ENCODE measurements at places on chromosomes 2 and 18. TPM values are rescaled to one million over a fixed set of nuclear protein-coding genes. Genes with fewer than 3 reads are reported as not detected.

LIMS1 gene
- 39.6 TPM for polyA plus RNA-seq

- peak; percentile 79 for DNase-seq
Measured at GRCh38 chr2:234881413-234882241, 70.2 kb upstream of the SH3BP4 start.

RIT2 gene
- polyA plus RNA-seq: not detected

SERPINB7 gene
- polyA plus RNA-seq: not detected

DSEL gene
- polyA plus RNA-seq: 10.5 TPM

DNA sequence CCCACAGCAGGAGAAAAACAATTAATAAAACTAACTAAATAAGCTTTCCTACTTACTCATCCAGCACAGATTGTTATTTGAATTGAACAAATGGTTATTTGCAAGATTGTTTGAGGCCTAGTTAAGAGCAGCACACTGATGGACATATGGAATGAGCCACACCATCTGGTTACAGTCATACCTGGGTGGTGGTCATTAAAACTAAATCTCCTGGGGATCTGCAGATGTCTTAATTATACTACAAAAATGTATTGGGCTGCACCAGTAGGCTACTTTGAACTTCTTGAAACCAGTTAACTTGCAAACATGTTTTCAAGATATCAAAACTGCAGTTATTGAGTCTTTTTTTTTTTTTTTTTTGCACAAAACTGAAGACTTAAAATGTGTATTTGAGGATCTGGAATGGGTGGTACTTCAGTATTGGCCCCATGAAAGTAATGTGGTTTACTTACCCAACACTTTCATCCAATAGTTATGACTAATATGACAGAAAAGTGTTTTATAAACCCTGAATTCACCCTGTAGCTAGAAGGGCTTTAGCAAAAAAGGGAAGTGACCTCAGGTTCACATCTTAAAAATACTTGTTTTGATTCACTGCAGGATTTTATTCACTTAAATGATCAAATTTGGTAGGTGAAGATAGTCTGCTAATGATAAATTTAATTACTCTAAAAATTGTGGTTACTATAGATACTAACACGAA is 10.8 kb downstream of the AGFG1 start:
- no peak for DNase-seq

- no peak for DNase-seq
Measured at GRCh38 chr18:61637319-61637718, 255.5 kb downstream of the RNF152 start.

GULP1 gene
- 21.7 TPM for polyA plus RNA-seq

GRCh38 chr2:164694275-164694695 is 73.0 kb upstream of the GRB14 start:
- no peak for DNase-seq

DNA sequence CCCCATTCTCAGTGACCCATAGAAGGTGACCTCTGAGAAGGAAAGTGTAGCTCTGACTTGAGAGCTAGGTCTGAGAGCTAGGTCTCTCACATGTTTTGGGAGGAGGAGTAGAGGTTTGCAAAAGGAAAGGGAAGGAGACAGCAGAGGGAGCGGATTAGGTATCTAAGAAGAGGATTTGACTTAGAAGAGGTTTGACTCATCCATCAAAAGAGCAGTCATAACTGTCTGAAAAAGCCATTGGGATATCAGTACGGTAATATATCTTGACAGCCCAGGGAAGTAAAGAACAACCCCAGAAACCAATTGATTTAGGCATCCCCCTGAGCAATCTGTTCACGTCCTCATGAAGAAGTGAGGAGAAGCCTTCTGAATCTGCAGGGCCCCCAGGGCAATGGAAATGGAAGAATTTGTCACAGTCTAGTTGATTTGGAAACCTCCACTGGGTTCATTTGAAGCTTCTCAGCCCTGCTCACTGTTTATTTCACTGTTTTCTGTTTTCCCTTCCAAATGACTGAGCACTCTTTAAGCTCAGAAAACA is 19.3 kb downstream of the OXER1 start:
- no peak for DNase-seq

DNA sequence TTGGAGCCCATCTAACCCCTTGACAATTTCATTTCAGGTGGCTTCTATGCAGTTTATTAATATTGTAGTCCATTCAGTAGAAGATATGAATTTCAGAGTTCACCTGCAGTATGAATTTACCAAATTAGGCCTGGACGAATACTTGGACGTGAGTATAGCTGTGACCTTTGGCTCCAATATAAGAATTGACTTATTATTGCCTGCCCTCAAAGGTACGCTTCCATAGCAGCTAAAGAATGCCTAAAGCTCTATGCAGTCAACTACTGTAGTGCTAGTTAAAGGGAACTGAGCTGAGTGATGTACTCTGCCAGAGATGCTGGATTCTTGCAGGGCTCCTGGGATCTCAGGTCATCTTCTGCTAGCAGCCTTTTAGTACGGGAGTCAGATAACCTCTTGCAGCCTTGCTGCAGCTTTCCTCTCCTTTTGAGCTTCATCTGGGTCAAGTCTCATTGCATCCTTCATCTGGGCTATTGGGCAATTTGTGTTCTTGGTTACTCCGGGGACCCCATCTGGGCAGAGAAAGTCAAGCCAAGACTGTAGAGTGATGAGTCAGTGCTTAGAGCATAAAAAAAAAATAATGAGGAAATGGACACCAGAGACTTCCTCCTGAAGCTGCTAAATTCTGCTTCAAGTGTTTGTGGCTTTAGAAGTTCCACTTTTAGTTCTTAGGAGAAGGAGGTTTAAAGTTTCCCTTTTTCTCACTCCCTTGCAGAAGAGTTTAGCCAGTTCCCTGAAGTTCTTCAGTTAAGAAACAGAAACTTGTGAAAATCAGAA is 105.6 kb downstream of the PRPF40A start:
- DNase-seq: peak; percentile 52

DNA sequence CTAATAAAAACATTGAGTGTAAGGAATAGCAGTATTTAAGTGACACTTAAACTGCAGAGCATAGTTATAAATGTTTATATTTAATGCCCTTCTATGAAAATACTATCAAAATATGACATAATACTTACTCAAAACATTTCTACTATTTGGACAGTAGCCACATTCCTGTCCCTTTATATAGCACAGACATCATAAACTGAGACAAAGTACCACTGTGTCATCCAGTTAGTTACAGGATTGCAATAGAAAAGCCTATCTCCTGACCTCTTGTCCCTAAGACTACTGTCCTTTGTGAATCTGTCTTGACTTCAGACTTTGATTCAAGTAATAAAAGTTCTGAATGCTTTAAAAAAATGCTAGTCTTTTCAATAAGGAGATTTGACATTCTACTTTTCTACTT is 1528.5 kb upstream of the NXPH2 start:
- no peak for DNase-seq

DNA sequence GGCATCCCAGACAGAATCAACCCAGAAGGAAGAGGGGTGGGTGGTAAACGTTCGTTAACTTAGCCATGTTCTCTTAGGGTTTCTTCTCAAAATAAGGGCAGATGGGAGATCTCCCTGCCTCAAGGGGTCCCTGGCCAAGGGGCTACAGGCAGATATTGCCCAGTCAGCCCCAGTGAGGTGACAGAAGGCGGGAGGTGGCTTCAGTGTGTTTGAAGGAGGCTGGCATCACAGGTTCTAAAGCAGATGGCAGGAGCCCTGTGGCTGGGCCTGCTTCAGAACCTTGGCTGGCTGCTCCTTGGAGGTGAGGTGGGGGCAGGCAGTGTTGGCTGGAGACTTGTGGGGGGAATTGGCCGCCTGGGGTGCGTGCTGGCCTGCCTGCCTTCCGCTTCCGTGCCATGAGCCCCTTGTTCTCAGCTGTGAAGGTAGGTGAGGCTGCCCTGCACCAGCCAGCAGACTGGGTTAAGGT is 23.5 kb downstream of the HPCAL1 start:
- DNase-seq: no peak

DNA sequence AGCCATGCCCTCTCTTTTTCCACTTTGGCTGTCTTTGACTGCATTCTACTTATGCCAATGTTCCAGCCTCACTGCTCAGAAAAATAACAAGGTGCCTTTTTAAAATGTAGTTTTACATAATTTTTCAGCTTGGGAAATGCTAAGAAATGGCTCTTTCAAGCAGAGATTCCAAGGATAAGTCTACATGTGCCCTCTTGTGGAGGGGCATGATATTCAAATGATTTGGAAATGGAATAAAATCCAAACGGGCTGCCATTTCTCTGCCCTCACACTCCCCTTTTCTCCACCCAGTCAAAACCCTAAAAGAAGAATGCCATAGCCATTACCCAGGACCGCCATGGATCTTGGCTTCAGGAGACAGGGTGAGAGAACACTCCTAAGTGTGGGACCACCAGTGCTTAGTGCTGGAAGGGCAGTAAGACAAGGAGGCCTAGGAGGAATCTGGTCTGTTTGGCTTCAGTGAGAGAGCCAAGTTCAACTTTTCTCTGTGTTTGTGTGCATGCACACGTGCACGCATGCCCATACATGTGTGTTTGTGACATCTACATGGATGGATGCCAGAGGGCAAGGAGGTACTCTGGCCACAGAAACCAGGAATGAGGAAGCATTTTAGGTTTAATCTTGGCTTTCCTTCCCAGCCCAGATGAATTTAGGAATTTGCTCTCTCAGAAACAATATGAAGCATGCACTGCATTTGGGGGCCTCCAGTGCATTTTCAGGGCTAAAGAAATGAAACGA is 174.0 kb upstream of the SLC14A2 start:
- no peak for DNase-seq

DNA sequence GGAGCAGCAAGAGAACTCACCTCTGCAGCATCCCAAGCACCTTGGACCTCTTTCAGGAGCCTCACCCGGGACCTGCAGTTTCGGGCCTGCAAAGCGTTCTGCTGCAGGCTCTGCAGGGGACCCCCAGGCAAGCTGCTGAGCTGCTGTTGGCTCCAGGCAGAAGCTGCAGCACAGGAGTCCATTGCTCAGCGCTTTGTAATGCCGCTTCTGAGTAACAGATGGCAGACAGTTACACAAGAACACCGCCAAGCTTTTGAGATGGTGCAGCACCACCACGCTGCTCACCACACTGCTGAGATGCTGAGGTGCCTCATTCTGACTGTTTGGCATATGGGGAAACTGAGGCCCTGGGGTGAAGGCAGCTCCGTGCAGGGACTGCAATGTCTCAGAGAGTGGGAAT is 1.9 kb upstream of the GALNT14 start:
- no peak for DNase-seq

DNA sequence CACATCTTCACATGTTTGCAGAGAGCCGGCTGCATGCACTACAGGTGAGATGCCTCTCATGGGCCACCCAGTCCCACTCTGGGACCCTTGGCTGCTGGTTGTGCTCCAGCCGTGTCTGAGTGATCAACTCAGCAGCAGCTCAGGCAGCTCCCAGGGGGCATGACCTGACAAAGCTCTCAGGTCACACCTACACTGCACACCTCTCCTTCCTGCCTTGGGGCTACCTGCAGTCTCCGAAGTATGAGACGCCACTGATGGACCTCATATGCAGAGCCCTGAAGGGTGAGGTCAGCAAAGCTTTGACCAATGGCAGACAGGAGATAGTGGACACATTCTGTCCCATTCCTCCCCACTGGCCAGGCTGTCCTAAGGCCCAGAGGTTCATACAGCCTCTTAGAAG is 51.4 kb downstream of the LBH start:
- DNase-seq: no peak

ECEL1 gene
- polyA plus RNA-seq: 0.81 TPM

KANSL1L gene
- 21.1 TPM for polyA plus RNA-seq

GRCh38 chr2:37672104-37672869 is 845 bp upstream of the CDC42EP3 start:
- peak; percentile 94 for DNase-seq

ADD2 gene
- 4.7 TPM for polyA plus RNA-seq

DNA sequence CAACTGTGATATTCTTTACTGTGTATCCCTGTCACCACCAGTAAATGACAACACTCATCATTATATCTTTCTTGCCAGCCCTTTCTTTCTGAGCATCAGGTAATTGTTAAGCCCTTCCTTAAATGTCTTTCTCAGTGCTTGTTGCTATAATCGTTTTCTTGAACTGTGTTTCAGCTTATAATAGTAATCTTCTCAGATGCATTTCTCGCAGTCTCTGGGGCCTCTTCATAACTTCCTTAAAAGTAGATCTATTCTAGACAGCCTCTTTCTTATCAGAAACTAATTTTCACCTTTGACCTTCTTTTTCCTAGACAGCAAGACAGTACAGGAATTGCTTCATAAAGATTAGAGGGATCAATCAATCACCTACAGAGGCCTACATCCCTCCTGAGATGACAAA is 648.1 kb downstream of the CPS1 start:
- DNase-seq: no peak

- no peak for DNase-seq
Measured at GRCh38 chr2:100658017-100658416, 95.2 kb downstream of the PDCL3 start.

- DNase-seq: no peak
Measured at GRCh38 chr2:98901291-98901690, 34.7 kb downstream of the CRACDL start.

- DNase-seq: no peak
Measured at GRCh38 chr2:153601812-153602211, 123.2 kb upstream of the RPRM start.

DNA sequence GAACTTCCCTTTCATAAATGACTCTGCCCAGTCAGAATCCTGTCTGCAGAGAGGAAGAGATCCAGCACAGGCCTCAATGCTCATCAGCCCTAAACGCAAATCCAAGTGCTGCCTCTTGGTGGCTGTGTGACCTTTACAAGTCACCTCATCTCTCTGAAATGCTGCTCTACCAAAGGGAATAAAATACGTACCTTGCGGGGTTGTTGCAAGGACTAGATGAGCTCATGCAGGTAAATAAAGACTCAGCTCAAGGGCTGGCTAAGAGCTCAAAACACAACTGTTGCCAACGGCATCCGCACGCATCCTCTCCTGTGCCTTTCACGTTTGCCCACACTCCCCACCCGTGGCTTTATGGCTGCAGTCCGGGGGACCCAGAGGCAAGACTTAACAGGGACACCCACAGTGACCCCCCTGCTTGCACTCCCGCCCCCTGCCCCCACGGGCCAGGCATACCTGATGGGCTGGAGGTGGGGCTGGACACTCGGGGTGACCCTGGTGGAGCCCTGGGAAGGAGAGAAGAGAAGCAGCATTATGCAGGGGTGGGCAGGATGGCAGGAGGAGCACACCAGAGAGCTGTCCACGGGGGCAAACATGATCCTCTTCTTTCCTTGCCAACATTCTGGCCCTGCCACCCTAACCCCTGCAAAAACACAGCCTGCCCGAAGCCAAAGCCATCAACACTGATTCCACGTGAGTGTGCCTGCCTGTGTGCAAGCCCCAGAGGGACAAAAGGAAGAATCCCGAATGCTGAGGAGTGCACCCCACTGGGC is 102.6 kb downstream of the TNS1 start:
- DNase-seq: no peak

- peak; percentile 89 for DNase-seq
Measured at GRCh38 chr18:79393635-79394533, 1.8 kb upstream of the NFATC1 start.

DNA sequence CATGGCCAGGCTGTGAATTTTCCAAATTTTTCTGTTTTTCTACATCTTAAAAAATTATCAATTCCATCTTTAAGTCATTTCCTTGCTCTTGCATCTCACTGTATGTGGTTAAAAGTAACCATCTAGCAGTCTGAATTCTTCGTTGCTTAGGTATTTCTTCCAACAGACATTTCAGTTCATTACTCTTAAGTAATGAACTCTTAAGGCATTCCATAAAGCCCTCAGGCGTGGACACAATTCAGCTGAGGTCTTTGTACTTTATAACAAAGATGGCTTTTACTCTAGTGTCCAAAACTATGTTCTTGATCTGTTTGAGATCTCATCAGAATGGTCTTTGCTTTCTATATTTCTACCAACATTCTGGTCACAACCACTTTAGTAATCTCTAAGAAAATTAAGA is 253.9 kb upstream of the GCFC2 start:
- no peak for DNase-seq

SLC8A1 gene
- polyA plus RNA-seq: 11.4 TPM

RAB11FIP5 gene
- polyA plus RNA-seq: 14.7 TPM

SCN2A gene
- polyA plus RNA-seq: 0.18 TPM

Measured in muscle of back (tissue), 13 donors.